Lung microvascular endothelial cell (primary cell): ENCODE measurements at places on chromosomes 3 and 15. TPM values are rescaled to one million over a fixed set of nuclear protein-coding genes. Genes with fewer than 3 reads are reported as not detected.

The BCHE gene
- total RNA-seq, result 11.6 and 36.5 TPM in 2 replicates

The LMCD1 gene
- total RNA-seq, result 10.7 and 19.8 TPM in 2 replicates

The APOD gene
- total RNA-seq, result 2.4 and 144 TPM in 2 replicates

The CELSR3 gene
- total RNA-seq, result 0.20 and 0.22 TPM in 2 replicates

The SQOR gene
- total RNA-seq, result 118 and 162 TPM in 2 replicates

The IFT122 gene
- 23.5 and 37.9 TPM in 2 replicates for total RNA-seq

The DMXL2 gene
- total RNA-seq, result 4.6 and 6.5 TPM in 2 replicates

The TMEM40 gene
- total RNA-seq, result not detected in 2 replicates

The TIGIT gene
- total RNA-seq, result not detected in 2 replicates

The SLC12A1 gene
- not detected in 2 replicates for total RNA-seq

The MYL3 gene
- not detected in 2 replicates for total RNA-seq

The ARNT2 gene
- under 0.01 and 0.22 TPM in 2 replicates for total RNA-seq

The SCAANT1 gene
- 1.7 TPM in 1 of 2 replicates, not detected in the other for total RNA-seq

The GPR171 gene
- not detected in 2 replicates for total RNA-seq
